ENCODE measurements at places on chromosomes 4 and X.

- no peak for DNase-seq
Measured at GRCh38 chrX:8067754-8068462, 103.2 kb downstream of the VCX2 start.

- DNase-seq = no peak
Measured at GRCh38 chr4:90281541-90282355, 154.6 kb downstream of the CCSER1 start.

GRCh38 chr4:132001542-132001941 is 1147.6 kb upstream of the PCDH10 start:
- DNase-seq = no peak

- DNase-seq = no peak
Measured at GRCh38 chr4:110970642-110971041, 347.8 kb upstream of the PITX2 start.

- DNase-seq = no peak
Measured at GRCh38 chr4:11343536-11343935, 85.2 kb downstream of the HS3ST1 start.

DNA sequence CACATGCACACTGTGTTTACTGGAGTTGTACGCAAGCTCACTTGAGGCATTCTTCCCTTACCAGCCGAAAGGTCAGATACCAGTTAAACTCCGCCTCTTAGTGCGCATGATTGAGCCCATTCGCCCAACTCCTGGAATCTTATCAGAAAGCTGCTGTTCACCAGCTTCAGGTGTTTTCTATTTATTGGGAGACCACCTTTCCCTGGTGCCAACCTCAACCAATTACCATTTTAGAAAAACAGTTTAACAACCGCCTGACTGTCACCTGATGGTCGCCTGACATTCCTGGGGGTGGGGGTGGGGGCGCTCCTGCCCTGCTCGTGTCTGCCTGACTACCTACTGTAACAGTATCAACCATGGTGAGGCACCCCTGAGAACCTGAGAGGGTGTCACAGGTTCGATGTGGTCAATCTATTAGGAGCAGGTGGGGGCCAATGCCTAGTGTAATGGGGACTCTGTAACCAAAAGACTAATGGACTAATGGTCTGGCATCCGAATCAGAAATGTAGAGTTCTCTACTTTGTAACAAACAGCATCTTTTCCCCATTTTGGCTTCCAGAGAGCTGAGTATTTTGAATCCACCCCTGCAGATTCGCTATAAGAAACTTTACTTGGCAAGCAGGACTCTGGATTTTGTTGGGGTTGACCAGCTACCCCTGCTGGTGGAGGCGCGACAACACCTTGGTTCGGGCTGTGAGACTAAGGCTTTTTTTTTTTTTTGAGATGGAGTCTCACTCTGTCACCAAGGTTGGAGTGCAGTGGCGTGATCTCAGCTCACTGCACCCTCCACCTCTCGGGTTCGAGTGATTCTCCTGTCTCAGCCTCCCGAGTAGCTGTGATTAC is 58.2 kb upstream of the ZNF157 start:
- no peak for DNase-seq

GRCh38 chrX:46597771-46598170 is 24.2 kb downstream of the CHST7 start:
- no peak for DNase-seq

DNA sequence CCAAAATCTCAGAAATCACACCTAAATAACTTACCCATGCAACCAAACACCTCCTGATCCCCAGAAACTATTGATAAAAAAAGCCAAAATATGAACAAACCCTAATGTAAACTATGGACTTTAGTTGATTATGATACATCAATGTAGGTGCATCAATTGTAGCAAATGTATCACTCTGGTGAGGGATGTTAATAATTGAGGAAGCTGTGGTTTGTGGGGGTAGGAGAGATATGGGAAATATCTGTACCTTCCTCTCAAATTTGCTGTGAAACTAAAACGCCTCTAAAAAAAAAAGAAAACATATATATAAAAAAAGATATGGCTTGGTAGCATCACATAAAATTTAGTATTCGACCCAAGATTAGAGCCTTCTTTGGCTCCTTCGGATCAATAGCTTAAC is 144.3 kb upstream of the CPEB2 start:
- no peak for DNase-seq

DNA sequence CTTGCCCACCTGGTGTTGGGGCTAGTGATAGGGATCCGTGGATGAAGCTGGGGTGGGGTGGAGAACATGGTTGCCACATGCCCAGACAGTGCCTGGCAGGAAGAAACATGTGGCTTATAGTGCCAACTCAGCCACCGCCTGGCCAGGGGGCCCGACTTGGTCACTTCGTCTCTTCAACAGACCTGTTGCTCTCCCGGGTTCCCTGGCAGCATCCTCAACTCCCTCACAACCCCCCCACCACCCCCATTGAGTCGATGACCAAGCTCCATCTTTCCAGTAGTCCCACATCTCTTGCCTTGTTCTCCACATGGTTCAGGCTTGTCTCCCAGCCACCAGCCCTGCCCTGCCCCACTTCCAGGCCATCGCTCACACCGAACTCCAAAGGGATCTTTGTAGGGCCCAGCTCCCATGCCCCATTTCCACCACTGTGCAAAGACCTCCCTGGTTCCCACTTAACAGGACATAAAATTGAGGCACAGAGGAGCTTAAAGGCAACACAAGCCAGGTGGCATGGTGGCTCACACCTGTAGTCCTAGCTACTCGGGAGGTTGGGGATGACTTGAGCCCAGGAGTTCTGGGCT is 7.8 kb downstream of the PNCK start:
- DNase-seq = no peak

GRCh38 chr4:173151496-173151895 is 17.1 kb upstream of the GALNT7 start:
- no peak for DNase-seq

Data from cortex of kidney (tissue), 1 donor.